ENCODE measurements at places on chromosomes 5 and 9.

DNA sequence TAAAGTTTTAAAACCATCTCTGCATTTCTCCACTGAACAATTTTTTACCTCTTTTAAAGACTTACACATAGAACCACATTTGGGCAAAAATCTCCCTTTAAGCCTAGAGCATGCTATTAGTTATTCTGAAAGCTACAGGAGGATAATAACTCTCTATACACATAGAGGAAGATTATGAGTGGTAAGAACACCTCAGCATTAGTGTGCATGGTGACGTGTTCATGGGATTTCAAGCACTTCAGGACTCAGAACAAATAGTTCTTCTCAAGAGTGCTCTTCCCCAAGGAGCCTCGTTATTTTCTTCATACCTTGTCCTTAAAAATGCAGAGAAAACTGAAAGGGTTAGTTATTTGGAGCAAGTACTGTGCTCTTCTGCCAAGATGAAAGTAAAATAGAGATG is 256.9 kb upstream of the TUSC1 start:
- DNase-seq = no peak

DNA sequence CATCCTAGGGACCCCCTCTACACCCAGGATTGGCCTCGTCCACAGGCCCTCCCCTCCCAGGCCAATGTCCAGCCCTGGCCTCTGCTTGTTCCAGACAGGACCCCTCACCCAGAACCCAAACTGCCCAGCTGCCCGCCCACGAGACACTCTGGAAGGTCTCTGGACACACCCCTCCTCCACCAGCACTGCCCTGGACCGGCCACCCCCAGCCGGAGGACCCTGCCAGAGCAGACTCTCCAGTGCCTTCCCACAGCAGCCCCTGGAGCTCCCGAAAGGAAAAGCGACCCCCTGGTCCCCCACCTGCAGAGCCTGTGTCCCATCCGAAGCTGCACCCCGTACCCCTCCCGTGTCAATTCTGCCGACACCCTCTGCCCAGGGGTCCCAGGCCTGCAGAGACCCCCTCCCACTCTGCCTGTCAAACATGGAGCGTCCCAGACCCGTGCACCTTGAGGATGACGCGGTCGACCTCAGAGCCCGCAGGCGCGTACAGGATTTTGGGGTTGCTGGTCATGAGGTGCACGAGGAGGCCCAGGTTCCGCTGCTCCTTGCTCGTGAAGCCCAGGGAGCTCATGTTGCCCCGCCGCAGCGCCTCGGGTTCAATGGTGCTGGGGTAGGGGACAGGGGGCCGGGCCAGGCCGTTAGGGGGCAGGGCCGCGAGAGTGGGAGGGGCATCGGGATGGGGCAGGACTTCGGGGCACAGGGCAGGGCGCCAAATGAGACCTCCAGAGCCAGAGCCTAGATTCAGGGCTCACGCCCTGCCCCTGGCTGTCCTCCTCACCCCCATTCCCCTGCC is 8.0 kb downstream of the ABCA2 start:
- DNase-seq = no peak

DNA sequence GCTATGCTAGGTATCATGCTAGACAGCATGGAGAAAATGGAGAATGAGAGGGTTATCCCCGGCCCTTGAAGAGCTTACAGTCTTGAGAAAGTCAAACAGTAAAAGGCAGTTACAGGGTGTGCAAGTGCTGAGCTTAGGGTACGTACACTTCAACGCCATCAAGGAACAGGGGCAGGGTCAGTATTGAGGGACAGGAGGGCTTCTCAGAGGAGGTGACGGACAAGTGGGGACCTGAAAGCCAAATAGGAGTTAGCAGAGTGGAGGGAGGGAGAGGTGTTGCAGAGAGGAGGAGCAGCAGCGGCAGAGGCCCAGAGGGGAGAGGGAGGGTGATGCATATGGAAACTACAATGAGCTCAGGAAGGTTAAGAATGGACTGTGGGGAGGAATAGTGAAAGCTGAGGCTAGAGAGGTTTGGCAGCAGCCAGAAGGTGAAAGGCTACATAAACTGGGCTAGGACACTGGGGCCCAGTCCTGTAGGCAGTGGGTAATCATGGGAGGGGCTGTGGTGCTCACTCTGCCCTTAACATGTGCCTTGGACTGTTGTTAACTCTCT is 88.0 kb downstream of the NRG2 start:
- DNase-seq = no peak

DNA sequence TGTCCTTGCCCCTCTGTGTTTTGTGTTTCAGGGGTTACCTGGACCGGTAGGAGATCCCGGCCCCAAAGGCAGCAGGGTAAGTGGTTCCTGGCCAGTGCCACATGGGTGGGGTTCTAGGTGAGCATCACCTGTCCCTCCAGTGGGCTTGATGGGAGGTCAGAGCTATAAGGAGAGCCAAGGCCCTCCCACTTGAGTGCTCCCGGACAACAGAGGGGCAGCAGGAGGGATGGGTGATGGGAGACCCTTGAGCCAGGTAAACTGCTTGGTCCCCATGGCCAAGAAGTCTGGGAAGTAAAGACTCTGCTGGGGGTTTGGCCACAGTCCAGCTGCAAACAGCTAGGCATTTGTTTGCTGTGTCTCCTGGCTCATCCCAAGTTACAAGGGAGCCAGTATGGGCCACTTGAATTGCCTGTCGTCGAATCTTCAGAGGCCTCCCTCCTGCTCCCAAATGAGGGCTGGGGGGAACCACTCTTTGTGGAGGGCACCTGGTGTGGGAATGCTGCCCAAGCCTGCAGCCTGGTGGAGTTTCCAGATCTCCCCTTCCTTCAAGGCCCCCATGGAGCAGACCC is 51.0 kb downstream of the COL27A1 start:
- no peak for DNase-seq

DNA sequence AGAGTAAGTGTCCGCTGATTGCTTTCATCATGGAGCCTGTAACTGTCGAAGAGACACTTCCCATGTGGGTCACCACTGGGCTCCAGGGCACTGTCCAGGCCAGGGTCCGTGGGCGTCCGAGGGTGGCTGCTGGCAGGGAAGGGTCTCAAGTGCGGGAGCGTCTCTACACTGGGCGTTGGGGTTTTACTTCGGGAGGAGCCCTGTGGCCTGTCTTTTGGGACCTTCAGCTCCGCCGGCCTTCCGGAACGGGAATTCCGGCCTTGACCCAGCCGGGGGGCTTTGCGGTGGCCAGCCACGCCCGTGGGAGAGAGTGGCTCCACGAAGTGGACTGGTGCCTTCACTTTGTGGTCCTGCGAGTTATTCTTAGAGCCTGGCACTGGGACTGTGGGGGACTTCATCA is 86.2 kb downstream of the CAMSAP1 start:
- DNase-seq = no peak

GRCh38 chr9:86521977-86522376 is 167.8 kb upstream of the TUT7 start:
- no peak for DNase-seq

- peak; percentile 63 for DNase-seq
These were observed 224.7 kb downstream of the GDNF start for GRCh38 chr5:37615184-37615583.

GRCh38 chr9:73050887-73051550 is 98.2 kb upstream of the ALDH1A1 start:
- no peak for DNase-seq

- no peak for DNase-seq
These were observed 46.1 kb downstream of the MRPL36 start for GRCh38 chr5:1753490-1753889.

DNA sequence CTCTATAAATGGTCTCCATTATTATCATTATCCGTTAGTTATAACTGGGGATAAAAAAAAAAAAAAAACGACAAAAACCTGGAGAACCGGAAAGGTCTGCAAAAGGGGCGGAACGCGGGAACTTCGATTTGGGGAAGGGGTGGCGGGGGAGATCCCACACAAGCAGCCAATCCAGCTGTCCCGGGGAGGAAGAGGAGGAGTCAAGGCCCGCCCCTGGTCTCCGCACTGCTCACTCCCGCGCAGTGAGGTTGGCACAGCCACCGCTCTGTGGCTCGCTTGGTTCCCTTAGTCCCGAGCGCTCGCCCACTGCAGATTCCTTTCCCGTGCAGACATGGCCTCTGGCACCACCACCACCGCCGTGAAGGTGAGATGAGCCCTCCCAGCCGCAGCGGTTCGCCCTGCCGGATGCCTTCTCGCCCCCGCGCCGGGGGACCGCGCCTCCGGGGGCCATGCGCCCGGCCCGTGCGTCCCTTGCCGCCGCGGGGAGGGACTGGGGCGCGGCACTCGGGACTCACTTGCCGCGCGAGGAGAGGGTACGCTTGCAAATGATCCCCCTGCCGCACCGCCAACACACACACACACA is at the start of gene MTAP:
Gene MTAP, plus strand, starts transcription at position 219 of the 583 bp plus-strand sequence. Its CDS starts 113 bp downstream, at position 332.
- DNase-seq = no peak

DNA sequence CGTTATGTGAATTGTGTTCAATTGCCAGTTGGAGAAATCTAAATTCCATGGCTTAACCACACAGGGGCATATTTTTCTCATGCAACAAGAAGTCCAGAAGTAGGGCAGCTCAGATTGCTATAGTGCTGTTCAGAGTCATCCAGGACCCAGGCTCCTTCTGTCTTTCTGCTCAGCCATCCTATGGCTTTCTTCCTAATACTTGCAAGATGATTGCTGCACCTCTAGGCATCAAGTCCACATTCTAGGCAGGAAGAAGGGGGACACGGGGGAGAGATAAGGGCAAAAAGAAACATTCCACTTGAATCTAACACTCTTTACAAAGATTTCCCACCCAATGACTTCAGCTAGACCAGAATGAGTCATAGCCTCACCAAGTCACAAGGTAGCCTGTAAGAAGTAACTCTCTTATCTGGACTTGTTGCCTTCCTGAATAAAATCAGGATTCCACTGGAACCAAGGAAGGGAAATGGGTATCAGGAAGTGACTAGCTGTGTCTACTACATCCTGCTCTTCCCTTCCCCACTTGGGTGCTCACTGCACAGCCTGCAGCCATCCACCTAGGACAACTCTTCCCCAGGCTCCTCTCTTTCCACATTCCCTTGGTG is 5.3 kb downstream of the ERAP2 start:
- peak; percentile 26 for DNase-seq

- DNase-seq = no peak
These were observed 25.1 kb downstream of the COL15A1 start for GRCh38 chr9:98968601-98969337.

DNA sequence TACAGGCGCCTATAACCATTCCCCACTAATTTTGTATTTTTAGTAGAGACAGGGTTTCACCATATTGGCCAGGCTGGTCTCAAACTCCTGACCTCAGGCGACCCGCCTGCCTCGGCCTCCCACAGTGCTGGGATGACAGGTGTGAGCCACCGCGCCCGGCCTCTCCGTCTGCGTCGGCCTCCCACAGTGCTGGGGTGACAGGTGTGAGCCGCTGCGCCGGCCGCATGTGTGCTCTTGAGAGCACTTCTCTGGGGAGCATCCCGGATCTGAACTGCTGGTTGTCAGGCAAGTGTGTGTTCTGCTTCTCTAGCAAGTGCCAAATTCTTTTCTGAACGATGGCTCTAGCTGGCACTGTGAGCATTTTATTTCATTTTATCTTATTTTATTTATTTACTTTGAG is 3.7 kb upstream of the ENTPD2 start:
- no peak for DNase-seq

GRCh38 chr5:42832060-42832459 is 20.4 kb upstream of the SELENOP start:
- no peak for DNase-seq

DNA sequence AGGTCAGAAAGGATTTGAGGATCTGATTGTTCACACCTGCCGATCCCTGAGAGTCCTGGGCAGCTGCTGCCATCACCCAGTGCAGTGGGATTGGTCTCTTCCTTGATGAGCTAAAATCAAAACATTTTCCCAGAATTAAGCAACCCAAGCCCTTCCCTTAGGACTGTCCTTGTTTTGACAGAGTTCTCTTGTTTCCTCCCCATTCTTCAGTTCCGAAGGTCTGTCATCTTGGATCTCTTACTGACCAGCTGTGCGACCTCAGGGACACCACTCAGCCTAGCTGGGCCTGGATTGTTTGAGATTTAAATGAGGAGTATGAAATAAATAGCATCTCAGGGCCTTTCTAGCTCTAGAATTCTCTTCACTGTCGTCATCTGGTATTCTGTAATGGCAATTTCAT is 90.3 kb upstream of the IQGAP2 start:
- no peak for DNase-seq

DNA sequence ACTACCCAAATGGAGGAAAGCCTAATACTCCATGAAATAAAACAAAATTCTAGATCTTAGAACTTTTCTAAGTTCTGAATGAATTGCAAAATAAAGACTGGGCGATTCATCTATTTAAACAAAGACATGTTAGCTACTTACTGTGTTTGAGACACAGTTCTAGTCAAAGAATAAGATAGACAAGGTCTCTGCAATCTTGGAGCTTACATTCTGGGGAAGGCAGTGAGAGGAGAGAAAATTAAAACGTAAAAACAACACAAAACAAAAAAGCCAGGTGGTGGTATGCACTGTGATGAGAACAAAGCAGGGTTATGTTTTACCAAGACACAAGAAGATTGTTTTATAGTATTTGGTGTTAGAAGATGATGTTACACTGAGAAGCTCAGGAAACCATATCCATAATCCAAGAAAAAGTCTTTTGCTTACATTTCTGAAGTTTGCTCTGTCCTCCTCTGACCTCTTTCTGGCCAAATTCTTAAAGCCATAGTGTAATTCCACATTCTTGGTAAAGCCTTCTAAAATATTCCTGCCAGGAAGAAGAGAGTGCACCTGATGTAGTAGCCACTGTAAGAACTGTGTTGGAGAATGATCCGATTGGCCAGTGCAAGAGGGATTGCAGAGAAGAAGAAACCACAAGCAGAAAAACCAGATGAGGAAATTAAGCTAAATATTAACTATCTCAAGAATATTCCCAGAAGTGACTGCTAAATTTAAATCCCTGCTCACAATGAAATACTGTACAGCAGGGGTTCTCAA is 218.4 kb downstream of the PCSK1 start:
- DNase-seq = no peak

- no peak for DNase-seq
These were observed 183.9 kb downstream of the SMARCA2 start for GRCh38 chr9:2198956-2199635.

DNA sequence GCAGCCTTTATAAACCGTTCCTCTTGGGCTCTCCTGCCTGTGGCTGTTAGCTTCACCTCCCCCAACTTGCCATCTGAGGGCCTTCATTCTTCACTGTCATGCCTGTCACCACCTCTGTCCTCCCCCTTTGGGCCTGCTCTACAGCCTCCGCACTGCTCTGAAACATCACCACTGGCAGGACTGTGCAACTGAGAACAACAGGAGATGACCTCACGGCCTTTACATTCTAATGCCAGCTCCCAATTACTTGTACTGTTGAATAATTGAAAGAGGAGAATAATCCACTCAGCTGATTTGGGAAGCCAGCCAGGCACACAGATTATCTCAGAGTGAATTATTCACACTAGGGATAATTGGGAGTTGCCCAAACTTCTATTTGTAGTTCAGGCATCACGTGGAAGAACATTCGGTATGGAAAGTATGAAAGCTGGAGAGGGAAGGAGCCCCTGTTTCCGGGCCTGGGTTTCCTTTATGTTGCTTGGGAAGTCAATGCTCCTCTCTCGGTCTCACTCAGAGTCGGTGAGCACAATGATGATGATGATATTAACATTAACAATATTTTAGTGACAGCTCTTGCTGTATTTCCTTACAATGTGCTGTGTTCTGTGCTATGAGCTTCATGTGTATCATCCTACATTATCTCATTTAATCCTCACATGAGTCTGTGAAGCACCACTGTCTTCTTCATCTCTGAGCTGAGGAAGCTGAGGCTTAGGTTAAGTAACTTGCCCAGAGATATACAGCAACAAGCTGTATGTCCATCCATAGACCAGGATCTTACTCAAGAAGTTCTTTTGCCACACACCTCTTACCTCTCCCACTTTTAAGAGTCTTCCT is 99.3 kb upstream of the LRRTM2 start:
- no peak for DNase-seq
